ENCODE measurements at places on chromosomes 13 and 19.

DNA sequence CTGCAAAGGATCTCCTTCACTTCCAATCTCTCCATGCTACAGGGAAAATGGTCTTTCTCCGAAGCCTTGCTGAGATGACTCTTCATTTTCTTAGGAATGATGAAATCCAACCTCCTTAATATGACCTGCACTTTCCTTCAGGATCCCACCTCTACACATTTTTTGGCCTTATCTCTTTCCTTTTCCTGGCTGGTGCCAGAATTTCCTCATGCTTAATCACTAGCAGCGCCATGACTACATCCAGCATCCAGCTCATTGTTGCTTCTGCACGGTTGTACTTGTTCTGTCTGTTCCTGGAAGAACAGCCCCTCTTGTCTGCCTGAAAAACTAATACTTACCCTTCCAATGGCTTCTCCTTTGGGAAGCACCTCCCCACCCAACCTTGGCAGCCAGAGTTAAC lies 68.4 kb downstream of the TEX26 start:
- no peak for DNase-seq

DNA sequence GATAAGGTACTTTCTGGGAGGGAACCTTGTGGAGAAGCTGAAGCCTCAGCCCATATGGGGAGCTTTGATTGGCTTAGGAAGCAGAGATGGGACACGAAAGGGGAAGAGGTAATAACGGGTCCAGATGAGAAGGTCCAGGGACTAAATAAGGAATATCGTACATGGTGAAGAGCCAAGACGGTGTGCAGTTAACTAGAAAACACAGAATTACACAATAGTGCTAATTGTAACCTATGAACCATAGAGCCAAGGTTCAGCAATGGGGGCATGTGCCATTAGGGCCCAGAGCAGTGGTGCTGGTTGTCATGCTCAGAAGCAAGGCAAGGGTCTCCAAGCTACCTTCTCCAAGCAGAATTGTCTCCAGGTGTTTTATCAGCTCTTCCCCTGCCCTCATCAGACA lies 106.1 kb downstream of the IRS2 start:
- DNase-seq = no peak

DNA sequence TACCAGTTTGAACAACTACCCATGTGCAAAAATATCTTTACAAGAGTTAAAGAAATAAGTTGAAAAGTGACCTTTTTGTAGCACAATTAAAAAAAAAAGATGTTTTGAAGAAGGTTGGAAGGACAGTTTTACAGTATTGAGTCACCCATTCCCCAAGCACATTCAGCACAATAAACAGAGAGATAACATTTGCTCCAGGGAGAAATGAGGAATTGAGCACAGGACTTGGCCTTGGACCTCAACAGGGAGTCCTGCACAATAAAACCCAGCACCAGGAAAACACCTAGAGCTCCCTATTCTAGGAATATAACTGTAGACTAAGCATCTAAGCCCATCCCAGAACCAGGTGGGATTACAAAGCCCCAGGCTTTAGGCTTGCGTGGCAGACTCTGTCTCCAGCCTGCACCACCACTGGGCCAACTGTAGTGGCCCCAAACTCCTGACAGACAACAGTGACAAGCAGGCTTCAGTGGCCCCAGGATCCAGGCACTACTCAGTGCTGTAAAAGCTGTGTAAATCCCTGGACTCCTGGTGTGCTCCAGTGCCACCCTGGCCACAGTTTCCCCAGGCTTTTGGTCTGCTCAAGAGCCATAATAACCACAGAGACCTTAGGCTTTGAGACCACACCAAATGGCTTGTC lies 857.2 kb downstream of the SLITRK1 start:
- no peak for DNase-seq

DNA sequence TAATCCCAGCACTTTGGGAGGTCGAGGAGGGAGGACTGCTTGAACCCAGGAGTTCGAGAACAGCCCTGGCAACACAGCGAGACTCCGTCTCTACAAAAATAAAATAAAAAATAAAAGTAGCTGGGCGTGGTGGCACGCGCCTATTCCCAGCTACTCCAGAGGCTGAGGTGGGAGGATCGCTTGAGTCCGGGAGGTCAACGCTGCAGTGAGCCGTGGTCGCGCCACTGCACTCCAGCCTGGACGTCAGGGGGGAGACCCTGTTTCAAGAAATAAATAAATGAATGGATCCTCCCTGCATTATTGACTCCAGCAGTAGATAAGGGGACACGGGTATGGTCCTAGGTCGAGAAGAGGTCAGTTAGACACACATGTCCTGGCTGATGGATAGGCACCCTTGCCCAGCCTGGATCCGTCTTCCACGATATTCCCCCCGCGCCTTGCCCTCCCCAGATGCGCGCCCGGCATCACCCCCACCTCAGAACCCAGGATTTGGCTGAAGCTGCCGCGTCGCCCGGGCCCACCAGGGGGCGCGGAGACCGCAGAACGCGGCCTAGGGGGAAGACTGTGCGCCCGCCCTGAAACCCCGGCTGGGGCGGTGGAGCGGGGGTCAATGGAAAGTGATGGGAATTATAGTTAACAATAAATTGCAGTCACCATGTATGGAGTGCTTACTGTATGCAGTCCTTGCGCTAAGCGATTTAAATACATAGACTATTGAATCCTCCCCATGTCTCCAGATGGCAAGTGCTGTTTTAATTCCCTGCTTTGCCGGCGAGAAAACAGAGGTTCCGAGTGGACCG lies 2.1 kb upstream of the HOOK2 start:
- peak; percentile 24 for DNase-seq

DNA sequence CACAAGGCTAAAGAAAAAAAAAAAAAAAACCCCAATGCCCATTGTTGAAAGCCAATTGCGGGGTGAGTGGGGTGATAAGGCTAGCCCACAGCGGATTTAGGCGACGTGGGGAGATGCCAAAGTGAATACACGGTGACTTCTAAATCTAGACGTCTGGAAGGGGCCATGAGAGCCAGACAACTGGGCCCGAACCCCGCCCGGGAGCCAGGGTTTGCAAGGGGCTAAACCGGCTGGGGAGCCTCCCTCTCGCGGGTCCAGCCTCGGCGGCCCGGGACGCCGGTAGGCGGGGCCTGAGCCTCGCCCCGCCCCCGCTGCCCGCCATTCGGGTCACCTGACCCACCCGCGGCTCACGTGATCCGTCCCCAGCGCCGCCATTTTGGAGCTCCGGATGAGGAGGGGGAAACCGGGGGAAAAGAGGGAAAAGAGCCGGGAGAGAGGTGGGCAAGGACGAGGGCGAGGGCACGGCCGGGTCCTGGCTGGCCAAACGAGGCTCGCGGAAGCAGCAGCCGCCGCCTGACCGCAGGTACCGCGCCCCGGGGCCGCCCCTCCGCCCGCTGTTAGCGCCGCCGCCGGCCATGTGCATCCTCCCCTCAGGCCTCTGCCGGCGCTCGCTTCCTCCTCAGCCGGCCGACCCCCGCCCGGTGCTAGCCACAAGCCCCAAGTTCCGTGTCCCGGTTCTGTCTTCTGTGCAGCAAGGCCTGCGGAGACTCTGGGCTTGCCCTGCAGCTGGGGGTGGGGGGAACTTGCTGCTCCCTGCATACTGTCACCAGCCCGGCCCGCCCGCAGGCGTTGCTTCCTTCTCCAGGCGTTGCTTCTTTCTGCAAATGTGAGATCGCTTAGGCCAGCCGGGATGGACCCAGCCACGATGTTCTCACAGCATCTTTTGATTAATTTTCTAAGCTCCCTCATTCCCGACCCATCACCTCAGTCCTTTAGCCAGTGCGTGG lies at the start of gene ZNF507:
Gene ZNF507 (plus strand): TSS at position 350 of the 947 bp plus-strand sequence. CDS start 7,221 bp downstream, outside the sequence.
- peak; percentile 60 for DNase-seq

DNA sequence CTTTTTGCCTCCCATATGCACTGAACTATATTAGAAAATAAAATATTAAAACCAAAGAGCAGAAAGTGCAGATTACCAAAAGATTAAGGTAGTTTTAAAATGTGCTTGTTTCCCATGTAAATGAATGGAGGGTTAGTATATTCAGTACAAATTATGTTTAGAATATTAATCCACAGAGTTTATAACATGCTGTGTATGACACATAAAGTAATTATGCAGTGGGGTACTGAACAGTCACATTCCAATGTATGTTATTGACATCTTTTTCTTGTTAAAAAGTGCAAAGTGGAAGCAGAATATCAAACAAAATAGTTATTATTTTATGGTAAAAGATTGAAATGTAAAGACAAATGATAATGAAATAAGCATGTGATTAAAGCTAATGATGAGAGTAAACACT lies 79.3 kb downstream of the GPC6 start:
- no peak for DNase-seq

GRCh38 chr19:694481-695351 lies 536 bp downstream of the PRSS57 start:
- DNase-seq = no peak
